ENCODE measurements at places on chromosomes 5 and 9.
A peak's percentile ranks its signal among the peaks of the same experiment; 100 is the strongest.

- DNase-seq = no peak
Measured at GRCh38 chr9:23766613-23767012, 59.4 kb downstream of the ELAVL2 start.

DNA sequence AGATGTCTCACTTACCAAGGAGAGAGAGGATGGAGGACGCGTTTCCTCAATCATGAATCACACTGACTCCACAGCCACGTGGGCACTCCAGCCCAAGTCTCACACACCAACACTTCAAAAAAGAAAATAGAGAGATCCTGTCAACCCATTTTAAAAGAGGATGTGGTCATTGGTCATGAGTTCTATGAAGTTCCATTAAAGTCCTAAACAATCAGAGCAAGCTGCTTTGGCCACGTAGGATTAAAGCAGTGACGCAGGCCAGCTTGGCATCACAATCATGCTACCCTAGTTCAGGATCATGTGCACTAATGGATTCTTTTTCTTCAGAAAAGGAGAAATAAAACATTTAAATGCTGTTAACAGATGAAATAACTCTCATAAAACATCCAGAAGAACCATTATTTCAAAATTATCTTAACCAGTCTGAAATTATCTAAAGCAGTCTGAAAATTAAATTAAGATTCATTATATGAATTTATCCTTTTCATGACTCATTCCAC is 108.1 kb downstream of the SEMA5A start:
- DNase-seq = no peak

DNA sequence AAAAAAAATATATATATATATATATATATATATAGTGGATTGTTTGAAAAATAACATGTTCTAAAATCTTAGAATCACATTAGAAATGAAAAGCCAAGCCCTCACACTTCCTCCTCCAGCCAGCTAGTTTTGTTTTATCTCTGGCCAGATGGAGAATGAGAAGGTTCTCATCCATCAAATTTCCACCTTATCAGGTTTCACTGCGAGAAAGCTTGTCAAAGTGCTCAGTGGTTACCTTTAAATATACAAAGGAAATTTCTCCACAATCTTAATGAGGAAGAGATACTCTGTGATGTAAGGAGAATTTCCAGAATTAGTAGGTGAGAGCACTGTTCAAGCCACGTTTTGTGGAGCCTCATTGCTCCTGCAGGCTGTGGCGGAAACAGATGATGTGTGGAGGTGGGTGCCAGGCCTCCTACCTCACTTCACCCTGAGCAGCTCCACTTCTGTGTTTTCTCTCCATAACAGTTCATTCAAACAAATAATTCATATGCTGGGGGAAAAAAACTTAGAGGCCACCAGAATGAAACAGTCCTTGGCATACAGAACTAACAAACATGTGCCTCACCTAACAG is 71.9 kb downstream of the CDK5RAP2 start:
- no peak for DNase-seq

GRCh38 chr5:83846624-83847350 is 126.1 kb upstream of the HAPLN1 start:
- DNase-seq = no peak

DNA sequence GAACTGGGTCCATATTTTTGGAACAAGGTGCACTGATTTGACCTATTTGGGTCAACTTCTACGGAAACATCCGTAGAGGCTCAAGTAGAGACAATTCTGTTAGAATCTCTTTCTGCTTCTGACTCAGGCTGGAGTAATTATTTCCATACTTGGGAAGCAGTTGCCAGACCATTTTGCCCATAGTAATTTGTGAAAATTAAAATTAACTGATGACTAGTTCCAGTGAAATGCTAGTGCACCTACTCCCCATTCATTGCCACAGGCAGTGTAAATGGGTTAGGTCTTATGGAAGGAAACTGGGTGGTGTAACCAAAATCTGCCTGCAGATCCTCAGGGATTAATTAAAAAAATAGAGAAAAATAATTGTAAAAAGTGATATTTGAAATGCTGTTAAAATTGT is 201.1 kb downstream of the TENT4A start:
- no peak for DNase-seq

GRCh38 chr9:99103901-99104458 is 933 bp upstream of the TGFBR1 start:
- DNase-seq = no peak

- DNase-seq = no peak
Measured at GRCh38 chr9:37992924-37993349, 76.1 kb downstream of the SHB start.

GRCh38 chr5:943201-943917 is 50.7 kb downstream of the TRIP13 start:
- DNase-seq = no peak

DNA sequence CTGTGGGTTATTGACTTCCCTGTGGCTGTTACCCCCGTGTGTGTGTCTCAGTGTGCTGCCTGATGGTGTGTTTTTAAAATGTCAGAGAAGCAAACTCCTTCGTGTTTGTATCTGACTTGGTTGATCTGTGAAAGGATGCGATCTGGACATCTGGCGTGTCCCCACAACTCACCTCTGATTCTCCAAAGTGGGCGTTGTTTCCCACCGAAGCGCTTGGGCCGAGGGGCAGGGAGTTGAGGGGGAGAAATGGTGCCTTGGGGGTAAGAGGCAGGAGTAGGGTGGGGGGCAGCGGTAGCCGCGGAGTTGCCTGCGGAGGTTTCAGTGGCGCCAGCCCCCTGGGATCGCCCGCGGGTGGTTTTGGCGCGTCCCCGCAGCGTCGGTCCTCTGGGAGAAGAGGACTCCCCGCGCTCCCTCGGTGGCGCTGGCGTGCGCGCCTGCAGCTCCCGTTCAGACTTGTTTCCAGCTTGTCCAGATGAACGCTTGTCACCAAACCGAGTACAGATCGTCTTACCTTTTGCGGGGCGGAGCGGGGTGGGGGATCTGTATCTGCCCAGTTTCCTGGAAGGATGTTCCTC is 1.1 kb downstream of the MAST4 start:
- peak; percentile 26 for DNase-seq

- no peak for DNase-seq
Measured at GRCh38 chr9:136187683-136188586, 17.0 kb downstream of the LHX3 start.

GRCh38 chr9:33177639-33178038 is 10.5 kb upstream of the B4GALT1 start:
- DNase-seq = no peak

GRCh38 chr5:141875795-141876627 is 2.2 kb downstream of the PCDH1 start:
- DNase-seq = no peak

GRCh38 chr9:4287386-4287785 is 12.5 kb downstream of the GLIS3 start:
- no peak for DNase-seq
